ENCODE measurements at places on chromosomes 7 and 10. TPM values are rescaled to one million over a fixed set of nuclear protein-coding genes. Genes with fewer than 3 reads are reported as not detected.

The CPXM2 gene
- total RNA-seq = 2.9 TPM

The TNS3 gene
- total RNA-seq = 24.2 TPM

The PALD1 gene
- total RNA-seq = 31.8 TPM

The CYP3A4 gene
- not detected for total RNA-seq

The ACTL6B gene
- total RNA-seq = 2.1 TPM

The TRIL gene
- 5.8 TPM for total RNA-seq

DNA sequence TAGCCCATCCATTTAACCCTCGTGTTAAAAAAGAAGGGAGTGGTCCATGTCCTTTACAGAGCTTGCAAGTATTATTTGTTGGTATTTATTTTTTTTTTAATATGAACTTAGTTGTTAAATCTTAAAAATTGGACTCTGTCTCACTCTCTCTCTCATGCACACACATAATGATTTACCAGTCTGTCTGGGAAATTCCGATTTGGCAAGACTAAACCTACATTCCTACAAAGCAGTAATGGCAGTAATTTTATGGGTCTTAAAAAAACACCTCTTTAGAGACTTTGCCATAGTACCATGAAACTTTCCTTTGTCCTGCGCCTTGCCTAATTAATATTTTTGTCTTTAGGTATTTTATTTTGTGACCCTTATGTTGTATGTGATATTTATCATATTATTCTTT lies 239.5 kb upstream of the PPP1R3A start:
- no peak for DNase-seq

DNA sequence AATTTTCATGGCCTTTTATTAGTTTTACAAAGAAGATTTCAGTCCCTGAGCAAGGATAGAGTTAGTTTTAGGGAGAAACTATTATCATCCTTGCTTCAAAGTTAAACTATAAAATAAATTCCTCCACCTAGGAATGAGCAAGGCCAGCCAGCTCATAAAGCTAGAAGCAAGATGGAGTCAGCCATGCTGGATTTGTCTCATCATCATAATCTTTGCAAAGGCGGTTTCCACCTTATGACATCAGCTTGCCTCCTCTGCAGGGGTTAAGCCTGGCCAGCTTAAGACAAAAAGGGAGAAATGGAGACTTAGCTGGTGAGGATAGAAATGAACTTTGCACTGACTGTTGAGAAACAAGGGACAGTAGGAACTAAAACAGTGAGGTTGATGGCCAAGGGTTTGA lies 18.7 kb downstream of the SSMEM1 start:
- DNase-seq = no peak

DNA sequence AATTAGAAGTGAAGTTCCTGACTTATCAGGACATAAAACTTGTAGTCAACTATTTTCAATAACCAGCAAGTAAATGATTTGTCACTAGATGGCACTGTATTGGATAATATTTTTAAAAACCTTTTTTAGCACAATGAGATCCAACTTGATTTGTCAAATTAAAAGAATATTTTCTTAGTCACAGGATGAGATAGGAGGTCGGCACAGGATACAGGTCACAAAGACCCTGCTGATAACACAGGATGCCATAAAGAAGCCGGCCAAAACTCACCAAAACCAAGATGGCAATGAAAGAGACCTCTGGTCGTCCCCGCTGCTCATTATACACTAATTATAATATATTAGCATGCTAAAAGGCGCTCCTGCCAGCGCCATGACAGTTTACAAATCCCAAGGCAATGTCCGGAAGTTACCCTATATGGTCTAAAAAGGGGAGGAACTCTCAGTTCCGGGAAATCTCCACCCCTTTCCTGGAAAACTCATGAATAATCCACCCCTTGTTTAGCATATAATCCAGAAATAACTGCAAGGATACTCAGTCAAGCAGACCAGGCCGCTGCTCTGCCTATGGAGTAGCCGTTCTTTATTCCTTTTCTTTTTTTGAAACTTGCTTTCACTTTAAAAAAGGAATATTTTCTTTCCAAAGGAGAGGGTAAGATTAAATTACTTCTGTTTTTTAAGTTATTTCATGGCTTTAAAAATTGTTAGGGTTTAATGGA lies 255.7 kb upstream of the MKLN1 start:
- no peak for DNase-seq

DNA sequence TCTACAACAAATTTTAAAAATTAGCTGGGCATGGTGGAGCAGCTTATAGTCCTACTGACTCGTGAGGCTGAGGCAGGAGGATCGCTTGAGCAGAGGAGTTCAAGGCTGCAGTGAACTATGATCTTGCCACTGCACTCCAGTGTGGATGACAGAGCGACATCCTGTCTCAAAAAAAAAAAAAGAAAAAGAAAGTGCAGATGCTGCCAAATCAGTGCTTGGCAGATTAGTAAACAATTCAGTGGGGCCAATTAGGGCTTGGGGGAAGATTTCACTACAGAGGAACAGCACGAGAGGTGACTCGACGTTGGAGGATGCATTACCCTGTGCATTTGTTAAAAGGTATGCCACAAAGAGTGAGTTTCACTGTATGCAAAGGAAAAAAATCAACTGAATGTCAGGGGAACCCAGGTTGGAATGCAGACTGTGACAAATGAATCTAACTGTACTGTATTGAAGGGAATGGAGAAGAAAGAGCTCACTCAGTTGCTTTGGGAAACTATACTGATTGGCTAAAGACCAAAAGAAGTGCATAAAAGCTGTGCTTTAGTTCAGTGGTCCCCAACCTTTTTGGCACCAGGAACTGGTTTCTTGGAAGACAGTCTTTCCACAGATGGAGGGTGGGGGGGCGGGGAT lies 31.6 kb downstream of the GARIN1A start:
- no peak for DNase-seq

- DNase-seq = no peak
These were observed 765 bp downstream of the CELF2 start for GRCh38 chr10:11018432-11018841.

DNA sequence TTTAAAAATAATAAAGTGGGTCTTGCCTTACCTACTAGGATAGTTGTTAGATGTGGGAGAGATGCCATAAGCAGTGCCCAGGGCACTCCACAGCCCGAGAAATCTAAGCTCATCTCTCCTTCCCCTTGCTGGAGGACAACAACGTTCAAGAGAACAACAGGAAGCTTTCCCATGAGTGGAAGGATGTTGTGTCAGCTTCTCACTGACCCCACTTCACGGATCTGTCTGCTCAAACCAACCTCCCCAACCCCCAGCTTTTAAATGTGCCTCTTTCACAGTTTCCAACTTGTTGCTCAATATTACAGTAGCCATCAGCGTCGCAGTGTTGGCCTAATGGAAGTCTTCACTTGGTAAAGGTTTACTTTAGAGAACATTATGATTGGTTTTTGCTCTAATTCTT lies 72.1 kb downstream of the PTPRE start:
- no peak for DNase-seq

GRCh38 chr10:24834869-24835268 lies 111.2 kb upstream of the ARHGAP21 start:
- no peak for DNase-seq

GRCh38 chr10:1530871-1531517 lies 206.3 kb downstream of the ADARB2 start:
- DNase-seq = no peak

DNA sequence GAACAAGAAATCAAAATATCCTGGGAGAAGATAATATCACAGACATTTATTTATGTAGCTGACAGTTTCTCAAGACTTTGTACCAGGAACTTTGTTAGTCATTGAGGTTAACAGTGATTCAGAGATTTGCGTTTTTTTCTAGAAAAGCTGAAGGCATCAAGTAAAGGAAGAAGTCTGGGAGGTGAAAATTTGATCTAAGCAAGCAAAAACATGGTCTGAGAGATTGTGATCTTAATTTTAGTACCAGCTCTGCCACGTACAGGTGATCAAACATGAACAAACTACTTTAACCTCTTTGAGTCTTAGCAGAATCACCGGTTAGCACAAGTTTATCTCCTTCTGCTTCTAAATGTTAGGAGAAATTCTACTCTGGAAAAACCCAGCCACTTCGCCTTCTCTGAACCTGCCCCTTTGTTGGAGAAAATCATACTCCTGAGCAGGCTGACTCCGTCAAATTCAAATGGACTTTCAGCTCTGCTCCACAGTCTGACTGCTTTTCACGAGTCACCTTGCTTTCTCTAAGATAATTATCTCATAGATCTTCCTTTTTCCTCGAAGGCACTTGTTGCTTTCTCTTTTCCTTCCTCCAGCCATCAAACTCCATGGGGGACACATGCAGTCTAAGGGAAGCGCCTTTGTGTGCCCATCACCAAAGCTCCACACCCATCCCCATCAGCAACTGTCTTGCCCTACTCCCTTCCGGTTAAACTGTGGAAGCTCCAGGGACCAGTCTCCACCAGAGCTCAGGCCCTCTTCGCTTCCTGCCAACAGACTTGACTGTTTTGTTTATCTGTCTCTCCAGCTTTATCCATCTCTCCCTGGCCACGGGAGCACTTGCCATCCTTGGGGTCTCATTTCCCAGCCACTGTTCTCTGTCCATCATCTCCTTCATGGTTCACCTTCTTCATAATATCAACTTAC lies 86.3 kb downstream of the PRKCQ start:
- no peak for DNase-seq
